ENCODE measurements at places on chromosomes 3 and 15.

- DNase-seq = no peak
Measured at GRCh38 chr3:46369675-46370132, 1.0 kb upstream of the CCR5 start.

GRCh38 chr15:69659454-69660050 is 206.9 kb downstream of the RPLP1 start:
- no peak for DNase-seq

GRCh38 chr15:42155546-42156242 is 742 bp downstream of the PLA2G4F start:
- peak; percentile 78 for DNase-seq

DNA sequence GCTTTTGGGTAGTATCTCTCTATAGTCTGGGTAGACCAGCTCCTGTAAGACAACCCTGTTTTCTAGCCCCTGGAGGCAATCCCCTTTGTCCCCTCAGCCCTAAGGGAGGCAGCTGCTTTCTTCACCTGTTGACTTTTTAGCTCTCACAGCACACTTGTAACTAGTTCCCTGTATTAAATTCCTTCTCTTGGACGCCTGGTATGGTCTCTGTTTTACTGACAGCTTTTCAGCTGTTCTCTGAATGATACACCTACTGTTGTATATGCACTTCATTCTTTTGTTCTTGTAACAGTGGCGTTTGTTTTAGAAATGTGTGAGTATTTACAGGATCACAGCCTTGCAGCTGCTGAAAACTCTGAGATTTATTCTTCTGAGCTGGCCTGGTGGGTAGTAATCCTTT is 413.0 kb upstream of the RBMS3 start:
- no peak for DNase-seq

DNA sequence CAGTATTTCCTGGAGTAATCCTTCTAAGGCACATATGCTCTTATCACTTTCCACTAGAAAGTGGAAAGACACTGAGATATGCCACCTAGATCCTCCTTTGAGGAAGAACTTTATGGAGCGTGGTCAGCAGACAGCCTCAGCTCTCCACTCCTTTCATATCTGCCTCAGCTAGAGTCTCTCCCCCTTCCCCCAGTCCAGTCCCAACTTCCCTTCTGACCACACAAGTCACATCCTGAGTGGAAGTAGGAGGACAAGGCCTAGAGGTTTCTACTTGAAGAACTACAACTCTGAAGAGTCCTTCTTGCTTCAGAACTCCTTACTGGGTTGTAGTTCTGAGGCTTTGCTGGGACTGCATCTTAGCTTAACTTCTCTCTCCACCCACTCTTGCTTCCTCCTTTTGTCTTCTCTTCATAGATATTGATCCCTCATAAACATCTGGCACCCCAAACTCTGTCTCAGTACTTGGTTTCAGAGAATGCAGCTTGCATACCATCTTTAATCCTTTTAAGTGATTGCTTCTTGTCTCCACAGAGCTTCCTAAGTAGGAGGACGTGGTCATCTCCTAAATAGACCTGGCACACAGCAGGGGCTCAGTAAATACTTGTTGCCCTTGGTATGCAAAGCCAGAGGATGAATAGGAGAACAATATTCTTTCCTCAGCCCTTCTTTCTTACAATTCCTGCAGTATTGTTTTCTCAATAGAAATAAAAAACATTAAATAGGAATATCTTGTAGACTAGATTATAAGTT is 109.6 kb downstream of the OXSM start:
- no peak for DNase-seq

- DNase-seq = no peak
Measured at GRCh38 chr3:10392244-10392643, 71.3 kb upstream of the SEC13 start.
